ENCODE measurements at places on chromosomes 7 and 10.

DNA sequence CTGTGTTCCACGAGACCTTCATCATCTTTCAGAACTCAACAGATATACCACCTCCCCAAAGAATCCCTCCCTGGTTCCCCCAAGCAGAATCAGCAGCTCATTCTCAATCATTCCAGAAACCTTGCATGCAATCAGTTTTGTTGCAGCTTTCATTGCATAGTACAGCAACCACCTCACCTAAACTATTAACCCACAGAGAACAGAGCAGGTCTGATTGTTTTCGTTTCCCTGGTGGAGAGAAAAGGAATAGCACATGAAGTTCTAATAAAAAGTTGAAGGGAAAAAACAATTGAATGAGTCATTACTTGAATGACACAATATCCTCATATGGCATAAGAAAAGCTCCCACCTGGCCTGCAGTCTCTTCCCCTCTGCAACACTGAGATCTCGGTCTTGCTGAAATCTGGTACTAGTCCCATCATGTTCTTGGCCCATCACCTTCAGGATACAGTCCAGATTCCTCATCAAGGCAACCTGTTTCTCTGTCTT is 147.1 kb upstream of the GDF10 start:
- DNase-seq: no peak

DNA sequence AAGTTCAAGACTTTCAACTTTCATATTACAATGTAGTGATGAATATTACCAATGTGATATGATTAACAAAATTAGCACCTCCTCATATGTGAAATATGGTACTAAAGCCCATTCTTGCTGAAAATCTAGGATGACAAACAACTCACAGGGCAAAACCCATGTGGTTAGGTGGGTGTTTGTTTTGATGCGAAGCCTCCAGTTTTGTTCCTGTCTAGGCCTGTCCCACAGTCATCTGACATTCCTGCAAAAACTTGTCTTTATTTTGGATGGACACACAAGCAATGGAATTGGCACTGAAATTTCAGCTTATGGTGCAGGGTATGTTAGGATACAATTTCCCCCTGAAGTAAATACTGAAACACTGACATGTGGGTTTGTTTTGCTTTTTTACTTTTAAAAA is 95.3 kb downstream of the PARD3 start:
- no peak for DNase-seq

DNA sequence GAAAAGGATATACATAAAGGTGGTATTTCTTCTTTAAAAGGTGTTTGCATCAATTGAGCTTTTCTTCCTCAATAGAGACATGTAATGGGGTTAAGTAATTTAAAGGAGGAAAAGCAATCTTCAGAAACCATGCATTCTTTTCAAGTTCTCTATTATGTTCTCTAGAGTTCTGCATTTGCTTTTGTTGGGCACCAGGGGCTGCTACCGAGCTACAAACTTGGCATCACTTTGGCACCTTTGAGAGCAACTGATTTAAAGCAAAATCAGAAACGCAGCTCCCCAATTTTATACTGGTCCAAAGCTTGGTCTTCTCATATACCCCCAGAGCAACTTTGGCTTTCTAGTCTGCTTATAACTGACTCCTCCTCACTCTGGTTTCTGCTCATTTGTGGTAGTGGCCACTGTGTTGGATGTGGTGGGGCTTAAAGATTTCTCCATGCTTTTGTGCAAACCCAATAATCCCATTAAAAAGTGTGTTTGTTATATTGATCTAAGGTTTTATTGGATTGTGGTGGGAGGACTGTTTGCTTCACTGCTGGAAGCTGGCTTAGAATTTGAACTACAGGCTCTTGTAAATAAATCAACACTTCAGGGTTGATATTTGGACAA is 712.1 kb downstream of the PHTF2 start:
- DNase-seq: no peak

DNA sequence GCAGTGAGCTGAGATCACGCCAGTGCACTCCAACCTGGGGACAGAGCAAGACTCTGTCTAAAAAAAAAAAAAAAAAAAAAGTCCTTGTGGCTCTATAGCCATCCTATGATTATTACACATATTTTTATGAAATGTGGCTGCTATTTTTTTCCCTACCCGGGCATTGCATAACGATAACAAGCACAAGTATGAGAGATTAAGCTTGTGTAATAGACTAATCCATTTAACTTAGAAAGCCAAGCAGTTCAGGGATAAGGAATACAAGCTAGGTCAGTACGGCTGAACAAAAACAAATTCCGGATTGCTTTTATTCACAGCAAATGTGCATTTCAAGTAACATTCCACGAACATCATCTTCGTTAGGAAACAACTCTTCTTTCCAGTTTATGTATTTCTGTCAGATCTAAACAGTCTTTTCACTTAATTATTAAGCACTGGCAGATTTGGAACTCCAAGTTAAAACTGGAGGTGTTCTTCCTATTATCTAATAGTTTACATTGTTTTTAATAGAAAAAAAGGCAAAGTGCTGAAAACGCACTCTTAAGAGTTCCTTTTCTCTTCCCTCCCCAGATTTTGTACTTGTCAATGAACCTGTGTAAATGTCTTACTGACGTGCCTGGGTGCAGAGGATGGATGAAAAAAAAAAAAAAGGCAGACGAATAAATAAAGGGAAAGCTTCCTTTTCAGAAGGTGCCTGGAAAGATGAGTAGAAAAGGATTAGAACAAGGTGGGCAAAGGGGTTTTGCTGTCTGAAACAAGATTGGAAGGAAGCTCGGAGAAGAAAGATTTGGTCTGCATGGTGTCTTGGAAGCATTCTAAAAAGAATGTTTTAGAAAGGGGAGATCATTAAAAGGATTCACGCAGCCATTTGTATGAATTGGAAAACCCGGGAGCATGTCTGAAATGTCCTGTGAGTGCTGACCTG is 81.1 kb downstream of the PRTFDC1 start:
- no peak for DNase-seq

- no peak for DNase-seq
Observed at GRCh38 chr10:100483876-100484666, 21.3 kb downstream of the WNT8B start.

DNA sequence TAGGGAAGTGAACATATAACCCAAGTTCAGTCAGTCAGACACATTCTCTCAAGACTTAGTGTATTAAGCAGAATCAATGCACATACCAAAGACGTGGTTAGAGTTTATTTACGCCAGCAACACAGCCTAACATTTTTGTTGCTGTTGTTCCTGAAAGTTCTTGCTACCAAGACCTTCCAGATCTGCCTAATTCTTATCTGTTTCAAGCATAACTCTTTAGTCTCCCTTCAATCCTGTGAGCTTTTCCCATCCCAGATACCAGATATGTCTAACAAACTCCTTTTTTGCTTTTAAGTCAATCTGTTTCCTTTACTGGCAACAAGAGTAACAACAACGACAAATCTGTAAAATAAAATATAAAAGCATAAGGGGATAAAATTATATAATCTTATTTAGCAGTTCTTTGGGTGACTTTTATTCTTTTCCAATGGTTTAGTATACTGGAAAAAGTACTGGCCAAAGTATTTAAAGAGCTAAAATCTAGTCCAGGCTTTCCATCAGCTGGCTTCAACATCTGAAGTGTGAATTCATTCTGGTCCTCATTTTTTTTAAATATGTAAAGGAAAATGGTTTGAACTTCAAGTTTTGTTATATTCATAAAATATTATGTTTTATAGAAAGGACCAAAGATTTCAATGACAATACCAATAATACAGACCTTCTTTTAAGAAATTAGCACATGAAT is 193.8 kb downstream of the IMMP2L start:
- DNase-seq: no peak

- DNase-seq: peak; percentile 8
Observed at GRCh38 chr10:77049896-77050295, 587.7 kb downstream of the KCNMA1 start.

DNA sequence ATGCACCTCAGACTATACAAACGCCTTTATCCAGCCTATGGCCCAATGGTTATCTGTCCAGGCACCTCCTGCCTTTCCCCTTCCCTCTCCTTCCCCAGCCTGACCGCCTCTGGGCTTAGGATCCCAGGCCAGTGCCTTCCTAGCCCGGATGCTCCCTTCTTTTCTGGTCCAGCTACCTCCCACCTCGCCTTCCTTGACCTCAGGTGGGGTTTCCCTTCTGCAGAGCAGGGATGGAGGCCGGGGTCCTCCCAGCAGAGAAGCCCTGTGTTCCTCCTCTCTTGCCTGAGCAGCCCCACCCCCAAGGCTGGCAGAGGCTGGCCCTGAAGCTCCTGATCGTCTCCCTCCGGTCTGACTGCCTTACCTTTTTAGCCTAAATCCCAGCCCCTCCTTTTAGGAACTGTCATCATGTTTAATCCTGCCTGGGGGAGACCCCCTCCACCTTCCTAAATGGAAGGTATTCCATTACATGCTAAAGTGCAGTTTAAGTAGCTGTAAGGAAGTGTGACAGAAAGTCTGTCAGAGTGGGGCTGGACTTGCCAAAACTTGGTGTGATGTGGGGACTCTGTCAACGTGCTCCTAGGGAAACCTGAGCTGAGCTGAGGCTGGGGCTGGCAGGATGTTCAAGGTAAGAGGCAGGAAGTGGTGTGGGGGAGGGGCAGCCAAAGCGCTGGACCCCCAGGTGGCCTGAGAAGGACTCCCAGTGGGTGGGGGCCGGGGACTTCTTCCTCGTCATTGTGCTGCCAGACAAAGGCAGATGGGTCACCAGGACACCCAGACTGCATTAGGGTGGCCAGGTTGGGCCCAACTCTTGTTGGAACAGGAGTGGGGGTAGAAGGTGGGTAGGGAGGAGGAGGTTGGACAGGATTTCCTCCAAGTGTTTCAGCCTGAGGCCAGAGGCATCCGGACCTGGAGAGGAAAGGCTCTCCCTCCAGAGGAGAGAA is 39.5 kb downstream of the LBX1 start:
- DNase-seq: no peak

DNA sequence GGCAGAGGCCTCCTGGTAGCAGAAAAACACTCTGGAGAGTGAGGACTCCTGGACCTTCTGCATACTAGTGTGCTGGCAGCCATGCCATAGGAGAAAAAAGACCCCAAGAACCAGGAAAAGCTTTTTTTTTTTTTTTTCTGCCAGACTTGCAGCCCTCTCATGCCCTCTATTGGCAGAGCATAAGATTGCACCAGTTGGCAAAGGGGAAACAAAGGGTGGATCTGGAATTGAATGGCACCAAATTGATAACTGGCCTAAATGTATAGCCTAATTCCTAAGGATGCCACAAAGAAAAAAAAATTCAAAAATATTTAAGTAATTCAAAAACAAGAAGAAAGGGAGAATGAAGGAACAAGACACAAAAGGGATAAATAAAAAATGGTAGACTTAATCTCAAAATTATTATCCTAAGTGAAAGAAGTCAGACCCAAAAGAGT is 112.5 kb upstream of the GHITM start:
- DNase-seq: no peak

GRCh38 chr7:66142334-66142733 is 27.7 kb downstream of the CRCP start:
- DNase-seq: no peak

DNA sequence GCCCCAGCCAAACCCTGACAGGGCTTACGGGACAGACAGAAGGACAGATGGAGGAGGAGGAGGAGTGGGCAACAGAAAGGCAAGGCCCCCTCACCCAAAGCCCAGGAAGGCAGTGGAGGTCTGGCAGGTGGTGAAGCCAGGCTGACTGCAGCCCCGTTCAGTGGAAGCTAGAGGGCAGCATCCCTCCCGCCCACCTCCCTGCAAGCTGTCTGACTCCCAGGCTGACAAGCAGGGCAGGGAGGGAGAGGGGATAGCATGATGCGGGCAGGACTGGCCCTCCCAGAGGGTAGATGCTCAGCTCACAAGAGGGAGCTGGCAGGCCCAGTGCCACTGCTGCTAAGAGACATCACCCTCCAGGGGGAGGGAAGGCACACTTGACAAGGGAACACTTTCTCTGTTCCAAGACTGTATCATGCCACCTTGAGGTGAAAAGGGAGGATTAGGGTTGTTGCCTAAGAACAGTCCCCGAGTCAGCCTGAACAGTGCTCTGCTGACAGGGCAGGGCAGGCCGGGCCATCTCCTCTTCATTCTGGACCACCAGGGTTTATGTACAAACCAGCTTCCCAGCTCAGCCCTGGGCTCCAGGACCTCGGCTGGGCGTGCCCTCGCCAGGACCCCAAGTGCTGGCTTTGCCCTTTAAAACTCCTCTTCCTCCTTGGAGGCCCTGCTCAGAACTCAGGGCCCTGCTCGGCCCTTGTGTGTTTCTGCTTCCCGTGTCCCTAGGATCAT is 61.8 kb downstream of the RASGEF1A start:
- DNase-seq: no peak

DNA sequence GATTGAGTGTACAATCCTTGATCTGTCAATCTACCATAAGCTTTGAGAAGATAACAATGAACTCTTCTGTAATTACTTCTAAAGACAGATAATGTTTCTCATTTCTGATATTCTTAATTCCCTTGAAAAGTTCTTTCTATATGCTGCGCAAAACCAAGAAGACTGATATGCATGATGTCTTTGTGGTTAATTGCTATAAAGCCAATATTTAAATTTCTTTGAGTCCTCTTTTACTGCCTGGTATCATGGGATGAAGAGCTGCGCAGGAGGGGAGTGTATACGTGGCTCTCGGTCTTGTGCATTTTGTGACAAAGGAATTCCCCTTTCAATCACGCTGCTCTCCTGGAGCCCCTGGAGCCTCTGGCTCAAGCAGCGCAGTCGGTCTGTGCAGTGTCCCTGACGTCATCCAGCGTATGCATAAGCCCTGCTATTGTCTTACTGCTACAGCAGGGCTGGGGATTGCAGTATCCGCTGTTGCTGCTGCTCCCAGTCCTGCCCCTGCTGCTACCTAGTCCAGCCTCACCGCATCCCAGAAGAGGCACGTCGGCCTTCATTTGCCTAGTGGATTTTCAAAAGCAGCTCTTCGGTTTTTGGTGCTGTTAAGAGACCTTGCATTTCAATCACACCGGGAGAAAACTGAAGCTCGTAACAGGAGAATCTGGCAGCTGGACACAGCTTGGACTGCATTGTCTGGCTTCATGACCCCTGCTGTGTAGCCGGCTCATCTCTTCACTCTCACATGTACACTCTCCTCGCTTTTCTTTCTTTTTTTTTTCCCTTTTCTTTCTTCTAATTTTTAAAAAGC is 66.7 kb downstream of the ST7 start:
- no peak for DNase-seq

GRCh38 chr7:139713061-139713460 is 64.7 kb downstream of the HIPK2 start:
- DNase-seq: no peak

GRCh38 chr10:112766636-112767035 is 183.4 kb upstream of the TCF7L2 start:
- DNase-seq: no peak

GRCh38 chr10:61860964-61861758 is 40.3 kb upstream of the ARID5B start:
- no peak for DNase-seq

- DNase-seq: no peak
Observed at GRCh38 chr10:24974976-24975375, 22.6 kb upstream of the PRTFDC1 start.

DNA sequence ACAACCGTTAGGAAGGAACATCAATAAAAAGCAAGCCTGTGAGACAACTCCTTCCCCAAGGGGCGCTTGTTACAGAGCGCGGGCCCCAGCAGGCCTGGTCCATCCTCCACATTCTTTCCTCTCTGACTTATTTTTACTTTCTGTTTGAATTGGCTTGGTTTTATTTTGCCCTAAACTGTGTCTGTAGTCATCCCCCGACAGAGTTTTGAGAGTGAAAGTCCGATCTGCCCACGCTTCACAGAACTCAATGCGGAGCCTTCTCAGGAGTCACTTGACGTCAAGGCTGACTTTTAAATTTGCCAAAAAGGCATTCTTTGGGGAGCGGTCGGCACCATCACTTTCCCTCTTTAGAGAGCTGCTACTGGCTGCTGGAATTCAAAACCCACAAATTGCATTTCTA is 150.1 kb upstream of the KLF6 start:
- DNase-seq: no peak

- DNase-seq: no peak
Observed at GRCh38 chr10:43136995-43137716, 1.1 kb upstream of the CSGALNACT2 start.

Measured in non-pigmented ciliary epithelial cell (primary cell).